NCI-H226 (cell line): ENCODE measurements at places on chromosomes 5 and 9.

- no peak for DNase-seq
Observed at GRCh38 chr9:109699019-109699418, 81.0 kb upstream of the PALM2AKAP2 start.

DNA sequence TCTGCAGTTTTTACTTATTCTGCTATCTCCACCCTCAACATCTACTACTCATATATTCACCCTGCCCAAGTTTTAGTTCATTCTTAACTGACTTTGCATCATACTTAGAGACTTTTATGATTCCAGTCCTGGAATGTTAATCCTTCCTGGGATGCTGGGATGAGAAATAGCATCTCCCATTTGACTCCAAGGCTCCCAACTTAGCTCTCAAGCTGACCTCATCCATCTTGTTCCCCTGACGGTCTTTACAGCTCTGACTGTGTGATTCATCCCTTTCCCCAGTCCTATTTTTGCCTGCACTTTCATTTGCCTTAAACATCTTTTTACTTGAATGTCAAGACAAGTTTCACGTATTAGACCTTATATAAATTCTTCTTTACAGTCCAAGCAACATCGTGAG, 297.8 kb downstream of the EPB41L4A start:
- peak; percentile 15 for DNase-seq

DNA sequence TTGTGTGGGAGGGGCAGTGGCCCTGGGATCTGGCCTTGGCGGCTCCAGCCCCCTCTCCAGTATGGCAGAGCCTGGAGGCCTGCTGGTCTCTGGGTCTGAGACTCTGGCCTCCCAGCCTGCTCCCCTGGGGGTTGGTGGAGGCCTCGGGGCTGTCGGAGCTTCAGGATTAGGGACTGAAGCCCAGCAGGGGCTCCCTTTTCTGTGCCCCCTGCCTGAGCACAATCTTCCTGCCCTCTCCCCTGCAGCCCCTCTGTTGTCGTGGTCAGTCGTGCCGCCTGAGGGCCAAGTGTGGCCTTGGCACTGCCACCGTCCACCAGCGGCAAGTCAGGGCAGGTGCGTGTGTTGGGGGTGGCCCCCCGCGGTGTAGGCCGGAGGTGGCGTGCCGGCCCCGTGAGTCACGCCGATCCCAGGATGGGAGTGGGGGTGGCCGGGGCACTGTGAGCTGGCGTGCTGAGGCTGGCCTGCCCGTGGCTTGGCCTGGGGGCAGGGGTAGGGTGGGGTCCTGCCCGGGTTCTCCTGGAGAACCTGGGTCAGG, 53.6 kb downstream of the RXRA start:
- peak; percentile 72 for DNase-seq

GRCh38 chr9:6640268-6641051, 5.1 kb downstream of the GLDC start:
- DNase-seq: no peak

GRCh38 chr9:118567861-118568260, 801.4 kb downstream of the BRINP1 start:
- peak; percentile 15 for DNase-seq

- peak; percentile 51 for DNase-seq
Observed at GRCh38 chr9:98034593-98035546, 21.7 kb upstream of the NANS start.

DNA sequence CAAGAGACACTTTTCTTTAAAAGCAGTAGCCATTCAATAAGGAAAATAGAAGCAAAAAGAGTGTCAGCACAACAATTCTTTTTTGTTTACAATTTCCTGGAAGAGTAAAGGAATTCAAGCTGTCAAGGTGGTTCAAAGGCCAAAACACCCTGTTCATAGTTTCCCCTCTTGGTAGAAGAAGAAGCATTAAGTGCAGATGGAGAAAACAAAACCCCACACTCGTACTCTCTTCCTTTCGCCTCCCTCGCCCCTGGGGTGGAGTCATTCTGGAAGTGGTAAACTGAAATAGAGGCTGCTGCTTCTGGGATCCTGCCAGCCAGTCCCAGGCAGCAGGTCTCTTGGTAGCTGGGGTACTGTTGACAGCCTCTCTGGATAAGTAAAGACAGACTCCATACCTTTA, 105.0 kb downstream of the ANKRD55 start:
- no peak for DNase-seq

GRCh38 chr5:172926796-172927195, 32.4 kb upstream of the RPL26L1 start:
- peak; percentile 60 for DNase-seq

- DNase-seq: no peak
Observed at GRCh38 chr5:35683466-35683865, 65.8 kb downstream of the SPEF2 start.

DNA sequence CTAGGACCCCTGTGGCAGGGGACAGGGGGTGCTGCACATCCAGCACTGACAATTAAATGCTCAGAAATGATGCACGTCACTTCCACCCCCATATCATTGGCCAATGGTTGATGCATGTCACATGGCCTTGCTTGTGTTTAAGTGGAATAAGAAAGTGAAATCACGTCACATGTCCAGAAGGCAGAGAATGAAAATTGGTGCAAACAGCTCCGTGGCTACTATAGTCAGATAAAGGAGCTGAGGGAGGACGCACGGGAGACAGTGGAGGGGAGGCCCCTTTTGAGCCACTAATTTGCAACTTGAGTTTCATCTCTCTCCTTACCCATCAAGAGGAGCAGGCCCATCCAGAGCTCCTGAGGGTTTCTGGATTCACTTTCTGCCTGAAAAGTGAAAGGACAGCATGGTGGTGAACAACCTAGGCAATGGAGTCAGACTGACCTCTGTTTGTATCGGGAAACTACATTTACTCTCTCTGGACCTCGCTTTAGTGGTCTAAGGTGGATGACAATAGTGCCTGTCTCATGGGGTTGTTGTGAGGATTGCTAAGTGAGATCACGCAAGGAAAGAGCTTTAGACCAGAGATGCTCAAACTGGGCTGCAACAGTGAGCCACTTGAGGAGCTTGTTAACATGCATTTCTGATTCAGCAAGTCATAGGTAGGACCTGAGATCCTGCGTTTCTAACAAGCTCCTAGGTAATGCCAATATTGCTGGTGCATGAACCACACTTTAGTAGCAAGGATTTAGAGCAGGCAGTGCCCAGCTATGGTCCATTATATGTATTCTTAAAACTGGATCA, 133.9 kb upstream of the ADRA1B start:
- DNase-seq: no peak

GRCh38 chr5:169300468-169301385, at the start of gene SLIT3:
Gene SLIT3, minus strand, starts transcription at chr5:169301139. Its CDS starts 430 bp downstream, at chr5:169300709.
- peak; percentile 86 for DNase-seq

DNA sequence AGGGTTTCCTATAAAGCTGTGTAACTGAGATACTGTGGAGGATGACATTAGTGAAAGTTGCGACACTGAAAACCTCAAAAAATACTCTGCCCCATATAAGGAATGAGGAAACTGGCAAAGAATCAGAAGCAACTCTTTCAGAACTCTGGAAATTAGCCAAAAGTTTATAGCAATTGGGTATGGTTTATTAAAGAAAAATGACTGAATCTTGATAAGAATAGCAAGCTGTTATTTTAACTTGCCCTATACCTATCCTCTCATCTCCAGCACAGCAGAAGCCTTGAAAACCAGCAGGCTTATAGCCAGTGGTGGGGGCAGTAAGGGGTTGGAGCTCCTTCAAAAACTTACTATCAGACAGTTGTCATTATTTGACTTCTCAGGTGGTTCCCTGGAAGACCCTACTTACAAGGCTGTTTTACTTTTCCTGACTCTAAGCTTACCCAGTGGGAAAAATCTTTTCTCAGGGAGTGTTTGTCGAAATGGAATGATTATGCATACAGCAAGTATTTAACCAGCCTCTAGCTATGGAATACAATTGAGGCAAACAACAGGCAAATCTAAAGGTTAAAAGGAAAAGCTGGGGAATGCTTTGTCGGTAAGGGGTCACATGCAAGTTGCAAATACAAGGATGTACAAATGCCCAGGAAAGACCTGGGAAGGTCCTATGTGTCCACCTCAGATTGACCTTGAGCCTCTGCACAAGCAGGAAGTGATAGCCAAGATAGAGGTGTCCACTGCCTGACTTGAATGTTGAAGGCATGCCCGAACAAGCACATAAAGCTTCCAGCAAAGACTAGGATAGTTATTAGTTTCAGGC, 21.0 kb upstream of the FAM151B start:
- peak; percentile 59 for DNase-seq

DNA sequence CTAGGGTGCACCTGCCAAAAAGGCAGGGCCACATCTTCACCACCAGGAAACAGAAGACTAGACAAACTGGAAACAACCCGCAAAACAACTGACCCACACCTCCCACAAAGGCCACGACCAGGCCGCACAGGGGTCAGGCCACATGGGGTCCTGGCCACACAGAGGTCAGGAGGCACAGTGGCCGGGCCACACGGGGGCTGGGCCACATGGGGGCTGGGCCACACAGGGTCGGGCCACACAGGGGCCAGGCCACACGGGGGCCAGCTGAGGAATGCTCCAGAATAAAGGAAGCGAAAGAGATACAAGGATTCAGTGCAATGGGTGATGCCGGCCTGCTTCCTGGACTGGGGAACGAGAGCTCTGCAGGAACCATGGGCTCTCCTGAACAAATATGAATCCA, 91.6 kb downstream of the OLFM1 start:
- no peak for DNase-seq

DNA sequence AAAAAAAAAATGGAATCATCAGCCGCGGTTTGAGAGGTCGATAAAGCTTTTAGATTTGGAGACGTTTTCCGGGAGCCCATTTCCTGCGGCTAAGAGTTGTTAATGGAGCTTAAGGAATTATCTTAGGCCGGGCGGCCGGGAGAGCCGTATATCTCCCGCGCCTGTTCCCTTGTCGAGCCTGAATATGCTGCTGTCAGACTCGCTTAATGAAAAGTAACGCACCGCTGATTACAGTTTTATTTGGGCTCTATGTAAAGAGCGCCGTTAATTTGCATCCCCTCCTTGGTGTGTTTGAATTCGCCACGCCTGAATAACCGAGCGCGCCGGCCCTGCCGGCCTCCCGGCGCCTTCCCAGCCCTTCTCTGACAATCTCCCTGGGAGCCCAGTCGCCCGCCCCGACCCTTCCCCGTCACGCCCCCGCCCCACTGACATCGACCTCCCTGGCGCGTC, 7.9 kb downstream of the IRX4 start:
- no peak for DNase-seq

- DNase-seq: no peak
Observed at GRCh38 chr9:119175581-119175980, 193.7 kb downstream of the BRINP1 start.

DNA sequence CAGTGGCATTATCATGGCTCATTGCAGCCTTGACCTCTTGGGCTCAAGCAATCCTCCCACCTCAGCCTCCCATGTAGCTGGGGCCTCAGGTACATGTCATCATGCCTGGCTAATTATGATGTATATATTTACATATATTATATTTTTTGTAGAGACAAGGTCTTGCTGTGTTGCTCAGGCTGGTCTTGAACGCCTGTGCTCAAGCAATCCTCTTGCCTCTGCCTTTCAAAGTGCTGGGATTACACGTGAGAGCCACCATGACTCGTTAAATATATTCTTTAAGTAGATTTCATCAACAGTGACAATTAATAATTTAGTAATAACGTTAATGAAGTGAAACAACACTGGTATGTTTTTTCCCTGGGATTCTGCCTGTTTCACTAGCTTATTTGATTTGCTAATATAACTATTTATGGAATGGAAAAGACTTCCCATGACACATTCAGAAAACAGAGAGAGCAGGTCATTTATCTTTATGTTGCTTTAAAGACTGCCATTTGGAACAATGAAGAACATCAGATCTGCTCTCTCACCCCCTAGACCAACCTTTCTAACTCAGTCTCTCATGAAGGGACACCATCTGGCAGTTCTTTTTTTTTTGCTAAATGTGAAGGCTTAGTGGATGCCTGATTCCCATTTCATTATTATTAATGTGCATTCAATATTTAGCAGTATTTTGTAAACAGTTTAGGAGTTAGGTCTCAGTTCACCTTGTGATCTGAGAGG, 295.6 kb downstream of the KIF4B start:
- DNase-seq: no peak

- no peak for DNase-seq
Observed at GRCh38 chr9:69089082-69089481, 53.5 kb downstream of the FXN start.

GRCh38 chr9:119839888-119840287, 470.7 kb upstream of the BRINP1 start:
- no peak for DNase-seq

DNA sequence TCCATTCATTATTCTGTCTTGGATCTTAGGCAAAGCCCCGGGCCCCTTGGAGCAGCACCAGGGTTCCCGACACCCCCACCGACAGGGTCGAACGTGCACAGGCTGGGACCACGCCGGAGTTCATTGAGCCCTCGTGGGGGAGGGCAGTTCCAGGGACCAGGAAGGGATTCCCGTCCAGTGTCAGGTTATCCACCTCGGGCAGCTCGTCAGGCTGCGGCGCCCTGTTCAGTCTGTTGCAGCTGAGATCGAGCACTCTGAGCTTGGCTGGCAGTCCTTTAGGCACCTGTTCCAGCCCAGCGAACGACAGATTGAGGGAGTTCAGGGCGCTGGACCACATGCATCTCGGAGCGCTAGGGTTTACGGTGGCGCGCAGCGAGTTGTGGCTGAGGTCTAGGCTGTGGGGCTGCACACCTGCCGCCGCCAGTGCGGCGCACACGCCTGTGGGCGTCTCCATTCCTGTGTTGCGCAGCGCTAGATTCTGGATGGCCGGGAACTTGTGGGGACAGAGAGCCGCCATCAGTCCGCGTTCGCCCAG, 1.1 kb downstream of the CD14 start:
- no peak for DNase-seq

GRCh38 chr9:30482499-30482898, 1901.9 kb upstream of the ACO1 start:
- DNase-seq: no peak

- DNase-seq: peak; percentile 88
Observed at GRCh38 chr9:113599646-113600022, 136.1 kb downstream of the RGS3 start.

- DNase-seq: no peak
Observed at GRCh38 chr5:143065185-143065965, 295.2 kb downstream of the ARHGAP26 start.

- DNase-seq: no peak
Observed at GRCh38 chr5:170132269-170132975, 26.7 kb downstream of the FOXI1 start.

- DNase-seq: peak; percentile 45
Observed at GRCh38 chr9:121735793-121736770, 84.6 kb downstream of the DAB2IP start.

DNA sequence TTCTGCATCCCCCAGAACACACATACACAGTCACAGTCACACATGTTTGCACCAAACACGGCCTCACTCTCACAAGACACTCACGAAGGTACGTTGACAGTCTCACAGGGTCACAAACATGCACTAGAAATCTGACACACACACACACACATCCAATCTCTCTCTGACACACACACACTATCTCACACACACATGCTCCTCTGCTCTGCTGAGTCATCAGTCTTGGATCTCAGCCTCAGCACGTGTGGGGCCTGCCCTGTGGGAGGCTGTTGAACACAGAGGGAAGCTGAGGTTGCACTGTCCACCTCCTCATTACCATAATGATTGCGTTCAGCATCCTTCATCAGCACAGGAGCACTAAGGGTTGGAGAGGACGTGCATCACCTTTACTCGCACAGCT, 188.8 kb downstream of the MTRR start:
- DNase-seq: no peak
